Activated naive CD4-positive, alpha-beta T cell treated with anti-CD3 and anti-CD28 coated beads for 36 hours (primary cell): ENCODE measurements at places on chromosomes 1 and 21. TPM values are rescaled to one million over a fixed set of nuclear protein-coding genes. Genes with fewer than 3 reads are reported as not detected.

DNA sequence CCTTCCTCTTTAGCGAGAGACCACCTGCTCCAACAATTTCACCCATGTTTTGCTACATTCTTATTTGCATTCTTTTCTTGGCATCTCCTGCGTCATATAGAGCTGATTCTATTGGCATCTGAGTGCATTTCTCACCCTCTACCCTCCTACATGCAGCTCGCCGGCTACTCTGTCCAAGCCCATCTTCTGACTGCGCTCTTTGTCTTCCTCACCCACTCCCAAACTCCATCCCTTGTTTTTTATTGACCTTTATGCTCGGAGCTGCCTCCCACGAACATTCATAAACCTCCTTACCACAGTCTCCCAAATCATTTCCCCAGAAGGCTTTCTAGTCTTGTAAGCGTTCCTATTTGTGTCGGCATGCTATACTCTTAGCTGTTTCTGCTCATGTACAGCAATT is 33.6 kb upstream of the FMN2 start:
- H3K4me1 ChIP-seq = no peaks in the 10 kb centered on the region
- H3K4me3 ChIP-seq = no peak overlapping the region
- DNase-seq = no peak
- no peak overlapping the region for H3K27ac ChIP-seq
- no peaks in the 10 kb centered on the region for H3K36me3 ChIP-seq
- peaks cover 2% of the 10 kb centered on the region for H3K27me3 ChIP-seq

- H3K27ac ChIP-seq = no peak overlapping the region
- H3K4me1 ChIP-seq = no peaks in the 10 kb centered on the region
- no peaks in the 10 kb centered on the region for H3K36me3 ChIP-seq
- H3K27me3 ChIP-seq = no peaks in the 10 kb centered on the region
- H3K4me3 ChIP-seq = no peak overlapping the region
These were observed 33.3 kb upstream of the FAM89A start for GRCh38 chr1:231073331-231073730.

DNA sequence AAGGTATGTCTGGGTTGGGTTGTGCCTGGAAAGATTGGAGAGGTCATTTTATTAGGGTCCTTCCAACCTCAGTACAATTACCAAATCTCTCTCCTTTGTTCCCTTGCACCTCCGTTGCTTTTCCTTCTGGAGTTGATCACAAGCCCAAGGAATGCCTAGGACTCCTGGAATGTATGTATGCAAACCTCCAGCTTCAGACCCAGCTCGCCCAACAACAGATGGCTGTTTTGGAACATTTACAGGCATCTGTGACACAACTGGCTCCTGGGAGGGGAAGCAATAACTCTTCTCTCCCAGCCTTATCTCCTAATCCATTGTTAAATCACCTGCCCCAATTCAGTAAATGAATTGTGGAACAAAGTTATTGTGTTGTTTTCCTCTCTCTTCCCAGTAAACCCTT is 8.3 kb downstream of the TSACC start:
- no peak overlapping the region for H3K4me3 ChIP-seq
- no peak overlapping the region for H3K27ac ChIP-seq
- H3K4me1 ChIP-seq = no peaks in the 10 kb centered on the region
- H3K36me3 ChIP-seq = no peaks in the 10 kb centered on the region

DNA sequence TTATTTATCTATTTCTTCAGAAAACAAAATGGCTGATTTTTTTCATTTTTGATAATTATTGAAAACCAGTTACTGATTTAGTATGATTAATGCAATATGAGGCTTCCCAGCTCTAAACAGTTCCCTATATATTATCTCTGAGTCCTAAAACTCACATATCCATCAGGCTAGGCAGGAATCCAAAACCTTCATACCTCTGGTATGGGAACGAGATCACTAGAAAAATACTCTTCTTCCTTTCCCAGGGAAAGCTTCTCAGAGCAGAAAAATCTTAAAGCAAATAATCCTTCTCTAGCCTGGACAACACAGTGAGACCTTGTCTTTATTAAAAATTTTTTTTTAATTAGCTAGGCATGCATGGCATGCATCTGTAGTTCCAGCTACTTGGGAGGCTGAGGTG is 42.5 kb downstream of the KDM5B start:
- H3K4me3 ChIP-seq = no peak overlapping the region
- H3K4me1 ChIP-seq = no peaks in the 10 kb centered on the region
- H3K27me3 ChIP-seq = no peaks in the 10 kb centered on the region
- H3K27ac ChIP-seq = no peak overlapping the region

DNA sequence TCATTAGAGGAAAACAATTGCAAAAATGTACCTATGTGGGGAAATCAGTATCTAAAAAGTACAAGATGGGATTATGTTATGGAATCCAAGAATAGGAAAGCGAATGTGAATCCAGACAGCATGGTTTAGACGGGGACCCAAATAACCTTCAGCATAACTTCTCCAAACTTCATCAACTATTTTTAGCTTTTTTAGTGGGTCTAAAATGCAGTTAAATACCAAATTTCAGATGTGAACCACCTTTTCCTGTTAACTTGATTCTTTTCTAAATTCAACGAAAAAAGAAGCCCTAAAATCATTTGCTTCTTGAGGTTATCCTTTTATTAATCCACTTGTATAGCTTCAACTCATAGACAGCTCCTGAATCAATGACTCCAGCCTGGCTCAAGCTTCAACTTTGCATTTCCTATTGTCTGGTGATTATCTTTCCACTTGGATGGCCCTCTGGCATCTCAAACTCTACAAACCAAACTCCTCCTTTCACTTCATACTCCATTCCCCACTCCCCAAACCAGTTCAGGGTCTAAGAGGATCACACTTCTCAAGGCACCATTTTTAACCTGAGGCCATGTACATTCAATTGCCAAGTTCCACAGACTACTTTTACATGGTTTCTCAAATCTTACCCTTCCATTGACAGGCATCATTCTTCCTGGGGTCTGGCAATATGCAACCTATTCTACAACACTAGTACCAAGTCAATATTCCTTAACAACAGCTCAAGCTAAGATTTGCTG is 7.4 kb downstream of the ERRFI1 start:
- DNase-seq = no peak
- H3K4me3 ChIP-seq = no peak overlapping the region
- H3K36me3 ChIP-seq = no peaks in the 10 kb centered on the region

- H3K27ac ChIP-seq = no peak overlapping the region
- H3K4me3 ChIP-seq = no peak overlapping the region
- no peaks in the 10 kb centered on the region for H3K36me3 ChIP-seq
- DNase-seq = no peak
- no peaks in the 10 kb centered on the region for H3K27me3 ChIP-seq
These were observed 6.7 kb downstream of the OR2T11 start for GRCh38 chr1:248627971-248628844.

GRCh38 chr1:10128101-10128765 is 82.1 kb upstream of the KIF1B start:
- H3K36me3 ChIP-seq = peaks cover 6% of the 10 kb centered on the region
- no peak overlapping the region for H3K4me3 ChIP-seq
- H3K27ac ChIP-seq = no peak overlapping the region

- no peak for DNase-seq
- H3K27me3 ChIP-seq = no peaks in the 10 kb centered on the region
- H3K4me1 ChIP-seq = peaks cover 2% of the 10 kb centered on the region
- H3K4me3 ChIP-seq = no peak overlapping the region
- no peak overlapping the region for H3K27ac ChIP-seq
These were observed 25.1 kb downstream of the WARS2 start for GRCh38 chr1:119115311-119115710.

- H3K4me3 ChIP-seq = no peak overlapping the region
- no peak for DNase-seq
- H3K27ac ChIP-seq = no peak overlapping the region
- H3K4me1 ChIP-seq = no peaks in the 10 kb centered on the region
- H3K36me3 ChIP-seq = no peaks in the 10 kb centered on the region
- H3K27me3 ChIP-seq = peaks cover 4% of the 10 kb centered on the region
These were observed 20.2 kb downstream of the TAL1 start for GRCh38 chr1:47211796-47212269.

DNA sequence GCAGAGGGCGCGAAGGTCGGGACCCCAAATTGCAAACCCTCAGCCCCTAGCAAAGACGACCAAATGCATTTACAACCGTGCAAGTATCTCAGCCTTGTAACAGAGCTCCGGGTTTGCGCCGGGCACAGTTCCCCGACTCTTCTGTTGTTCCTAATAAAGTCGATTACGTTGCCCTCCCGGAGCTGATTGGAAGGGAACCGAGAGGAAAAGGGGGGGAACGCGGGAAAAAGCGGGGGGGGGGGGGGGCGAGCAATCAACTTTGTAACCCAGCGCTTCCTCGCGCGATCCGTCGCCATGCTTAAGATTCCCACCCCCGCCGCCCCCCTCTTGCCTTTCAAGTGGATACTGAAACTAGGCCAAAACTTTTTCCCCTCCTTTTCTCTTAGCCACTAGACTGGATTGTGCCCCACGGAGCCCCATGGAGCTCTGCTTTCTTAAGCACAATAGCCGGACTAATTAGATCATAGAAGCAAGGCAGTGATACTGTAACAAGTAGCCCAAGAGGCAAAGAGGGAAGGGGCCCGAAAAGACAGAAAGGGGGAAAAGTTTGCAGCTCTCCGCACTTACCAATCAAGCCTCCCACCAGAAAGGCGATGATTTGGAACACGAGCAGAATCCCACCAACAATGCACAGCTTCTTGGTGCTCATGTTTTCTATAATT is 565 bp downstream of the WLS start:
- H3K4me3 ChIP-seq = no peak overlapping the region
- DNase-seq = no peak
- no peak overlapping the region for H3K27ac ChIP-seq
- peaks cover 47% of the 10 kb centered on the region for H3K27me3 ChIP-seq
- peaks cover 15% of the 10 kb centered on the region for H3K4me1 ChIP-seq

DNA sequence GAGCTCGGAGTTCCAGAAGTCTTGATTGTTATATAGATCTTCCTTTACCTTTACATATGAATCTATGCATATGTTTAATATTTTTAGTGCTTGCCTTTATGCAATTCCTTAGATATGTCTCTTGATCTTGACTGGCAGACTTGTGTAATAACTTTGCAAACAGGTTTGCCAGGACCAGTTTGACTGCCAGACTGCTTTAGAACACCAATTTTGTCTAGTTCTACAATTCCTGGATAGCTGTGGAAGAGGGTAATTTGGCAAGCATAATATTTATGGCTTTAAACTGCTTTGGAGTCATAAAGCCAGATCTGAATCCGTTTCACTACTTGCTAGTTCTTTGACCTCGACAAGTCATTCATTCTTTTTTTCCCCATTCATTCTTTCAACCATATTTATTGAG is 250.0 kb downstream of the FAF1 start:
- no peak overlapping the region for H3K4me3 ChIP-seq
- H3K4me1 ChIP-seq = no peaks in the 10 kb centered on the region
- H3K36me3 ChIP-seq = no peaks in the 10 kb centered on the region
- no peak overlapping the region for H3K27ac ChIP-seq

DNA sequence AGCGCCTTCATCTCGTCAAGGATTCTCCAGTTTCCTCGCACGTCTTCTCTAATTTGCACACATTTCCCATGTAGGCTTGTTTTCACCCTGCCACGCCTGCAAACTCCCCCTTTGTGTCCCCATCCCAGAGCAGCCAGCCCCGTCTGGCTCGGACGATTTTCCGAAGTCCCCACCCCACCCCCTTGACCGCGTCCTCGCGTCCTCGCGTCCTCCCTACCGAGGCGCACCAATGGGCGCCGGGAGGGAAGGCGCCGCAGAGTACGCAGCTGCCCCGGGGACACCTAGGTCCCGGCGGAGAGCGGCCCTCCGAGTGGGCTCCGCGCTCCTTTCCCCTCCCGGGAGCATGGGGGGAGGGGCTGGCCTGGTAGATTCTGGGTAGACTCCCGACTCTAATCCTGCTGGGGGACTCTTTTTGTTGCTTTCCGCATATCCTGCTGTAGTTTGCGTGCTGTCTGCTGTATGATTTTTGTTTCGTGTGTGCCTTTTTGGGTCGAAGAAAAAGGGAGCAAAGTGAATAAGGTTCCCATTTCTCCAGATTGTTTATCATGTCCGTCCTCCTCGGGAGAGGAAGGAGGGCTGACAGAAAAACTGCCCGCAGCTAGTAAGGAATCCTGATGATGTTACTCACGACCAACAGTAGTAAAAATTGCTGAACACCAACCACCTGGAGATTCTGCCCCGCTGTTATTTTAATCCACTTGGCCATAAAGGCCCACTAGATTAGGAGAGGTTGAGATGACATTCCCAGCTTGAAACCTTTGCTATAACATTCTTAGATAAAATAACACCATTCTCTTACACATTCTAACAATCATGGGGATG is 1.5 kb downstream of the CACHD1 start:
- no peaks in the 10 kb centered on the region for H3K36me3 ChIP-seq
- peak overlapping the region; percentile 78 for H3K4me3 ChIP-seq
- peaks cover 27% of the 10 kb centered on the region for H3K27me3 ChIP-seq
- peak; percentile 28 for DNase-seq

DNA sequence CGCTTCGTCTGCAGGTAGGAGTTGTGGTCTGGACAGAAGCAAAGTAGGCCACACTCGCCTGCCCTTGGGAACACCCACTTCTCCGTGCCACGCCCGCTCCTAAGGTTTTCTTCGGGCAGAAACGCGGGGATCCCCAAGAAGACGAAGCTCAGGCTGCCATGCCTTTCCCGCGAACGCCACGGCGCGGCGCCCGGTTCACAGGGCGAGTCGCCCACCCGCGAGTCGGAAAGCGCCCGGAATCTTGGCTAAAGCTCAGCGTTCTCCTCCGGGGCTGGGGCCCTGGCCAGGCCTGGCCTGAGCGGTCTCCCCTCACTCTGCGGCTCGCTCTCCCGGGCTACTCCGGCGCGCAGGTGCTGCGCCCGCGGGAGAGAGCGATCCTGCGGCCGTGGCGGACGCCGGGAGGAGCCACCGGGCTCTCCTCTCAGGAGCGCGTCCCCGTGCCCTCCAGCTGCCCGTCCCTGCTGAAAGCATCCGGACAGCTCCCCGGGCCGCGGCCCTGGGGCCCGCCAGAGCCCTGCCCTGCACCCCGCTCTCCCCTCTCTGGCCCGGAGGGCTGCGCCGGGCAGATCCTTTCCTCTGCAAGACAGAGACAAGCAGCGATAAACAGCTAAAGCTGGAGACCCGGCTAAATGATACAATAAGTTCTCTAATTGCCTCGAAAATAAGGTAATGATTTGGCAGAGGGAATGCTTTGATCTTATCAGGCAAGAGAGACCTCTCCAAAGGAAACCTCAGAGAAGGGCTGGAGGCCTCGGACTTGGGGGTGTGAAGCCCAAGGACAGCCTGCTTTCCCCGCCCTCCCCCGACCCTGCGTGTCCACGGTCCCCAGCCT is 6.7 kb upstream of the WNT2B start:
- H3K4me1 ChIP-seq = peaks cover 3% of the 10 kb centered on the region
- H3K4me3 ChIP-seq = peak overlapping the region; percentile 60
- no peak overlapping the region for H3K27ac ChIP-seq
- H3K27me3 ChIP-seq = peaks cover 58% of the 10 kb centered on the region
- no peaks in the 10 kb centered on the region for H3K36me3 ChIP-seq

The SNX7 gene
- not detected for total RNA-seq

The ANKRD13C gene
- total RNA-seq = 10.3 TPM

The LCK gene
- 164 TPM for total RNA-seq
